ACHN (cell line): ENCODE measurements at places on chromosomes 2 and 18.

DNA sequence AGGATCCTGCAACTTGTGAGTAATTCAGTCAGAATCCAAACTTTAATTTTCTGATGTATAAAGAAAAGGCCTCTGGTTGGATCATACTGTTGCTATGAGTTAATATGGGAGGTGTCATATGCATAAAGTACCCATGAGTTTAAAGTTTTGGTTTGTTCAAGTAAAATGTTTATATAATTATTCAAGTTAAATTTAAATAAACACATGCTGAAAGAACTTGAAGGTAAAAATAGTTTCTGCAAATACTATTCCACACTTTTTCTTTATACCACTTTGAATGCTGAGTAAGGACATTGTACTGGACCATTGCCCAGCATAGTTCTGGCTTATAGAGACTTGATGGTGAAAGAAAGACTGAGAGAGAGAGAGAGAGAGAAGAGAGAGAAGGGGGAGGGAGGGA, 30.7 kb downstream of the PKP4 start:
- DNase-seq = no peak

DNA sequence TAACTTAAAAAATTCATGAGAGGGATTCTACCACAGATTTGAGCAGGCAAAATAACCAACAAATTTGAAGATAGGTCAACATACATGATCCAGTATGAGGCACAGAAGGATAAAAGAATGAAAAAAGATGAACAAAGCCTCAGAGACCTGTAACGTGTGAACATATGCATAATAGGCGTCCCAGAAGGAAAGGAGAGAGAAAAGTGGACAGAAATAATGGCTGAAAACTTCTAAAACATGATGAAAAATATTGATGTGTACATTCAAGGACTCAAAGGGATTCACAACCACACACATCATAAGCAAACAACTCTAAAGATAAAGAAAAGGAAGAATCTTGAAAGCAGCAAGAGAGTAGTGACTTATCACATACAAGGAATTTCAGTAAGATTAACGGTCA, 100.1 kb upstream of the PARD3B start:
- DNase-seq = no peak

DNA sequence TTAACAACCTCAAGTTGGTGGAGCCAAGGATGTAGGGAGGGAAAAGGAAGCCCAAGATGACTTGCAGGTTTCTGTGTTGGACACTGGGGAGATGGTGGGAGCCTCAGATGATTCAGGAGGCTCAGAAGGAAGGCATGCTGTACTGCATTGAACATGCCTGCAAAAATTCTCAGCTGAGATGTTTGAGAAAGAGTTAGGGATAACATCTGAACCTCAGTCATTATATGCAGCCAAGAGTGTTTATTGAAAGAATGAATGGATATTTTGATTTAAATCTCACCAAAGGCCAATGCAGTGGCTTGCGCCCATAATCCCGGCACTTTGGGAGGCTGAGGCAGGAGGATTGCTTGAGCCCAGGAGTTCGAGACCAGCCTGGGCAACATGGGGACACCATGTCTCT, 243.0 kb downstream of the MYCN start:
- no peak for DNase-seq

DNA sequence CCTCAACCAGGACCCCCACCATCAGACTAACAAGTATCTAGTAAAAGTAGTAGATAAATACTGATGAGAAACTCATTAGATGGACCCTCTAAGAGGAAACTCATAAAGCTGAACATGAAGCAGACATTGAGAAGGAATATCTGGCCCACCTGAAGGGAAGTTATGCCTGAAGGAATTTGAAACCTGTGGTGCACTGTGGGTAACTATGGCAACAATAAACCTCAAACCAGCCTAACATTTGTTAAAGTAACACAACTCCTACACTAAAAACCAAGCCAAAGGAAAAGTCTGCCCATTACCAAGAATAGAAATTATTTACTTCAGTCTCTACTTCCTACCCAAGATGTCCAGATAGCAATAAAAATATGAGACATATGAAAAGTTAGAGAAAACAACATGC, 43.4 kb downstream of the KIAA1328 start:
- no peak for DNase-seq

DNA sequence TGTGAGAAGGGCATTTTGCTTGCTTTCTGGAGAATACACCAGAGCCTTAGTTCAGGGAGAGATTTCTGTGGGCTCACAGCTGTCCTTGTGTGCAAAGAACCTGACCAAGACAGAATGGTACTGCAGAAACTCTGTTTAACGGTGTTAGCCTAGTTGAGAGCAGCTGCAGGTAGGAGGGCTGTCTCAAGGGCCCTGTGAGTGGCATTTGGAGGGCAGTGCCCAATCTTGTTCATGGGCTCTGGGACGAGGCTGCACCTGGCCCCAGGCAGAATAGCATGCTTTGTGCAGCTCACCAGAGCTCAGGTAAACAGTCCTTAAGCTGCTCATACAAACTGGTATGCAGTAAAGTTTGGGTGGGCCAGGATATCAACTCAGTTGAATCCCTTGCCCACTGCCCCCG, 16.9 kb upstream of the RGPD4 start:
- DNase-seq = no peak

DNA sequence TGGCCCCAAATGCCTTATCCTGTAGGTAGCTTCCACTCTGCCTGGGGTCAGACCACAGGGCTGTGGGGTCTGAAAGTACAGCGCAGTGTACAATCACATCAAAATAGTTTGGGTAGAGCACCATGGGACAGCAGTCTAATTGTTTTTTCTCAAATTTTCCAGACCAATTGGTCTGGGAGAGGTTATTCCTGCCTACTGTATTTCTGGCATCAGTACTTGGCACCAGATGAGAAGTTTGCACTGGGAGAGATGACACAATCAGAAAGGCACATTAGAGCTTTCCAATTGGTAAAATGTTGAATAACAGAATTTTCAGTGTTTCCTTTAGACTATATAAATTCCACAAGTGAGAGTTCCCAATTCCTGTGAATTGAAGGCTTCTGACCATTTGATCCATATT, 30.9 kb upstream of the LRRTM1 start:
- DNase-seq = no peak
